ENCODE measurements at places on chromosomes 2 and 18.

- no peak for DNase-seq
Observed at GRCh38 chr2:68471385-68471784, 4.0 kb downstream of the APLF start.

DNA sequence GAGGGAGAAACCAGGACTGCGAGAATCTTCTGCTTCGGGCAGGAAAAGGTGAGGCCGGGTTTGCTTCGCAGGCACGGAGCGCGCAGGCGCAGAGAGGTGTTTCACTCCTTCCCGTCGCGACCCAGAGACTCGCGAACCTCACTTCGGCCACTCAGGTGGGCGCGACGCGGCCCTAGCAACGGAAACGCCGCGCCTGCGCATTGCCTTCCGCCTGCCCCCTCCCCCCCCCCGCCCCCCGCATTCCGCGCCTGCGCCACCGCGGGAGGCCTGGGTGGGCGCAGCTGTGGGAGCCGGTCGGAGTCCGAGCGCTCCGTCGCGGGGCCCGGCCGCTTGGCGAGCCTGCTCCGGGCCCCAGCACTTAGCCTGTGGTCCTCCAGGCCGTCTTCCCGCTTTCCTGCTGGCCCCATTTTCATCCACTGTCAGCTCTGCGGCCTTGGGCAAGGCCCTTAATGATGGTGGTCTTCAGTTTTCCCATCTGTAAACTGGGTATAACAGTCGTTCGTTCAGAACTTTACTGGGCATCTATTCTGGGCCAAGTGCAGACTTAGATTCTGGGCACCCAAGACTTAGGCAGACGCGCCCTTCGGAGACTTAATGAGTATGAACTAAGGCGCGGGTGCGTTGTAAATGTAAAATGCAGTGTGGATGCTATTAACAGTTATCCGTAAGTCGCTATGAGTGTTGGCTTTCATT, 62.1 kb upstream of the ACKR3 start:
- no peak for DNase-seq

DNA sequence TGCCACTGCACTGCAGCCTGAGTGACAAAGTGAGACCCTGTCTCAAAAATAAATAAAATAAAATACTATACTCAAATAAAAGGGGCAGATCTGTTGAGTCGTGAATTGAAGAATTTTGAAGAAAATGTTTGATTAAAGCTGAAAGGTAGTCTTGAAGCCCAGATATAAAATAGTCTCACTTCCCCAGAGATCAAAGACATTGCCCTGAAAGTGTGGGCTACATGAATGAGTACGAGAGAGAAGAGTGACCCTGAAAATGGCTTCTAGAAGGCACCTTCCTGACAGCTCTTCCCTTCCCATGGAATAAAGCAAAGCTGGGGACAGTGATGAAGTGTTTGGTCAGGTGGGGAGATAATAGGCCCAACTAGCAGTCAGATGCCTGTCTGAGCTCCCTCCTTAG, 13.8 kb upstream of the FZD5 start:
- no peak for DNase-seq

GRCh38 chr2:187924293-187924692, 367.4 kb upstream of the GULP1 start:
- DNase-seq, result no peak

GRCh38 chr2:49367003-49367402, 212.7 kb upstream of the FSHR start:
- DNase-seq, result no peak

DNA sequence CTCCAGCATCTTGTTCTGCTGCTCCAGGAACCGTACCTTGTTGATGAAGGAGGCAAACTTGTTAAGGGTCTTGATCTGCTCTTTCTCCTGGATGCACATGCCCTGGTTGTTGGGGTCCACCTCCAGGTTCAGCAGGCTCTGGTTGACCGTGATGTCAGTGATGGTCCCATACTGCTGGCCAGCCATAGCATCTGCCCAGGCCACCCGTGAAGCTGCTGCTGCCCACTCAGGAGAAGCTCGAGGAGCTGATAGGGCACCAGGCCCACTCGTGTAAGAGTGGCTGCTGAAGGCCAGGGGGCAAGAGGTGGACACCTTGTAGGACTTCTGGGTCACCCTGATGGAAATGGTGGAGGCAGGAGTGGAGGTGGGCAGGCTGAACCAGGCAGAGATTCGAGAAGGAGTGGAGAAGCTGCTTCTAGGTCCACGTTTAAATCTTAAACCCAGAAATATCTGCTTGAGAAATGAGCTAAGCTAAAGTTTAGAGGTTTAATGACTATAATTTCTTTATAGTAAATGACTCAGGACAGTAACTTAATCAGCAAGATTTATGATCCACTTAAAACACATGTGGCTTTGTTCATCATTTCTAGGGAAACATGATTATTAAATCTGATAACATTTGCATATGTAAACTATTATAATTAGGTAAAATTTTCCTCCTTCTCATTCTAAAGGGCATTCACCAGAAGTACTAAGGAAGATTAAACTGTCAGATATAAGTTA, 358.7 kb upstream of the SETBP1 start:
- no peak for DNase-seq

DNA sequence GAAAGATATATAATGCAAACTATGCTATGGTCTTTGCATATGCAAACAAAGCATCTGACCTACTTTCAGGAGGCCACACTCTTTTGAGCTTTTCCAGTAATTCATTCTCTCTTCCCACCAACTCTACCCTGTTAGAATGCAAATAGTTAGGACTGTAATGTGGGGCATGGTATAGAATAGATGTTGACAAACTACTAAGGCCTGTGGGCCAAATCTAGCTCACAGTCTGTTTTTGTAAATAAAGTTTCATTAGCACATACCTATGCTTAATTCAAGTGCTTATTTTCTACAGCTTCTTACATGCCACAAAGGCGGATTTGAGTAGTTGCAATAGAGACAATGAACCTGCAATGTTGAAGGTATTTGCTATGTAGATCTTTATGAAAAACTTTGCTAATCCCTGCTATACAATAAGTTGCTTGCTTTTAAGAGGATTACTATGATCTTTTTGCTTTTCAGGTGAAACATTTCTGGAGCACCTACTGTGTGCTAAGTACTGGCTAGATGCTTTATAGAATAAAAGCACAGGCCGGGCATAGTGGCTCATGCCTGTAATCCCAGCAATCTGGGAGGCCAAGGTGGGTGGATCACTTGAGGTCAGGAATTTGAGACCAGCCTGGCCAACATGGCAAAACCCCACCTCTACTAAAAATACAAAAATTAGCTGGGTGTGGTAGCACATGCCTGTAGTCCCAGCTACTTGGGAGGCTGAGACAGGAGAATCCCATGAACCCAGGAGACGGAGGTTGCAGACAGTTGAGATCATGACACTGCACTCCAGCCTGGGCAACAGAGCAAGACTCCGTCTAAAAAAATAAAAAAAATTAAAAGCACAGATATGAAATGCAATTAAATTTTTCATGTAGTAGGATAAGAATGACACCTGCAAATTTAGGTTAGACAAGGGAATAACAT, 267.8 kb downstream of the DPP10 start:
- DNase-seq, result no peak

- no peak for DNase-seq
Observed at GRCh38 chr2:234885118-234885517, 66.7 kb upstream of the SH3BP4 start.

Data from NCI-H1930 (cell line).